Hematopoietic multipotent progenitor cell treated with erythropoietin and hydrocortisone succinate and interleukin-3 and kit ligand, for 17 days (in vitro differentiated cells): ENCODE measurements at places on chromosomes 2 and 18.

GRCh38 chr2:120539937-120540718 lies 194.2 kb downstream of the INHBB start:
- DNase-seq, result no peak

DNA sequence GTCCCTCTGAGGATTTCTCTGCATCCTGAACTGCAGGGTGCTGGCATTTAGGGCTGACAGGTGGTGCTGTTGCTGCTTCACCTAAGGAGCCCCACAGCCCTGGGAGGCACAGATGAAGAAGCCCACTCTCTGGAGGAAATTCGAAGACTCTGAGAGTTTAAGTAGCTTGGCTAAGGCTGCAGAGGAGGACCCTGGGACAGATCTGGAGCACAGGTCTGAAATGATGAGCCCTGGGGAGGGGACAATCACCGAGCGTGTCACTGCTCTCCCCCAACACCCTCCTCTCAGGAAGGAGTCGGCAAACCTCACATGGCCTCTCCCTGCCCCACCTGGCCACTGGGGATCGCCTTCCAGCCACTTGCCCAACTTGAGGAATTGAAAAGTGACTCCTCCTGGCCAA lies 18.6 kb downstream of the CYP27C1 start:
- no peak for DNase-seq

- DNase-seq, result no peak
These were observed 188.0 kb upstream of the PKDCC start for GRCh38 chr2:41859615-41860514.

- no peak for DNase-seq
These were observed 777 bp upstream of the RAB17 start for GRCh38 chr2:237591141-237591881.

GRCh38 chr2:179985163-179985820 lies 21.8 kb downstream of the CWC22 start:
- no peak for DNase-seq

DNA sequence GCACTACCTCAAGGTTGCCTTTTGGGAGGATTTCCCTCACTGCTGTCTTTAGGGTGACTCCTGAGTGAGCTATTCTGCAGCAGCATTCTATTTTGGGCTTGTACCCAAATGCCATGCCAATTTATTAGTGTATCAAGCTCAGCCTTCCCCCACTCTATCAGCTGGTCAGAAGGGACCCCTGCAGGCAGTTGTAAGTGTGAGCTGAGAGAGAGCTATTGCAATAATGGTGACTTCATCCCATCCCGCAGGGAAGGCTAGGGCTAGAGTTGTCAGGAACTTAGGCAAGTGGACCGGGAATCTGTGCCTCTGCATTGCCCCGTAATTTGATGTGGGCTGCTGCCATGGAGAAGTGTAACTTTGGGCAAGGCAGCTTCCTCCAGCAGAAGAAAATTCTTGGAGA lies 1.8 kb upstream of the CRYGB start:
- no peak for DNase-seq

GRCh38 chr2:47890711-47891368 lies 15.5 kb downstream of the FBXO11 start:
- DNase-seq, result no peak

GRCh38 chr18:12543697-12544096 lies 114.2 kb downstream of the SPIRE1 start:
- DNase-seq, result no peak

DNA sequence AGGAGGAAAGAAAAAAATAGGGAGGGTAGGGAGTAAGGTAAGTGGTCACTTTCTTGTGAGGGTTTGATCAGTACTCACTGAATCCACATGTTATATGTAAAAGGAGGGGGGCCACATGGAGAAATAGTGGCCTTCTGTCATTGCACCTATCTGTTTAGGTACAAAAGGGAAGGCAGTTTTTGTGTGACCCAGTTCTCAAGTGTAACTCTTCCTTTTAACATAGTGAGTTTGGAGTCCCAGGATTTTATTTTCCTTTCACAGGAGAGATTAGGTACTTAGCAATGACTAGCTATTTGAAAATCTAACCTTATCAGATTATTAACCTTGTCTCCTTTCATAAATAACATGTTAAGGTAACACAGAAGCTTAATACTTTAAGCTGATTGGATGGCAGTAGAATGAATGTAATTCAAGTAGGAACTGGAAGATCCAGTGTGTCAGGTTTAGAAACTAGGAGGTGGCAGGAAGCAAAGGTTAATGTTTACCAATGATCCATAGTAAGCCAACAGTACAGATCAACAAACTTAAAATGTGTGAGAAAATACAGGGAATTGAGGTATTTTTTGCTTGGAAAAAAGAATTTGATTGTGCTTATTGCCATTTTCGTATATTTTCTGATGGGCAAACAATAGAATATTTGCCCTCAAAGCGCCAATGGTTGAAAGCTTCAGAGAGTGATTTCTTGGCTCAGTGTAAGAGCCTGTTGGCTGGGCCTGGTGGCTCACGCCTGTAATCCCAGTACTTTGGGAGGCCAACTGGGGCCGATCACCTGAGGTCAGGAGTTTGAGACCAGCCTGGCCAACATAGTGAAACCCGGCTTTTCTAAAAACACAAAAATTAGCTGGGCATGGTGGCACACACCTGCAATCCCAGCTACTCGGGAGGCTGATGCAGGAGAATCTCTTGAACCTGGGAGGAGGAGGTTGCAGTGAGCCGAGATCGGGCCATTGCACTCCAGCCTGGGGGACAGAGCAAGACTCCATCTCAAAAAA lies 11.3 kb downstream of the HNMT start:
- DNase-seq, result no peak

DNA sequence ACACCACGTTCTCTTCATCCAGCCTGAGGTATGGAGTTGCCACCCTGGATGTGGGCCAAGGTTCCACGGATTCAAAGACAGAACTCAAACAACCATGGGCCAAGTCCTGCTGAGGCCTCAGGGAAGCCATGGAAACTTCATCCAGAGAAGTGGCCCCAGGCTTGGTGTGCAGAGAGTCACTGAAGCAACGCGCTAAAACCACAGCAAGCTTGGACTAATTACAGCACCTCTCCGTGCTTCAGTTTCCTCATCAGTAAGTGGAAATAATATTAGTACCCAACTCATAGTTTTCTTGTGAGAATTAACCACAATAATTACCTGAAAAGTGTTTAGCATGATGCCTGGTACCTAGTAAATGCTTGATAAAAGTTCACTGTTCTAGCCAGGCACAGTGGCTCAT lies 19.2 kb upstream of the AP1S3 start:
- no peak for DNase-seq

GRCh38 chr2:84022810-84023431 lies 436.2 kb downstream of the SUCLG1 start:
- peak; percentile 8 for DNase-seq

DNA sequence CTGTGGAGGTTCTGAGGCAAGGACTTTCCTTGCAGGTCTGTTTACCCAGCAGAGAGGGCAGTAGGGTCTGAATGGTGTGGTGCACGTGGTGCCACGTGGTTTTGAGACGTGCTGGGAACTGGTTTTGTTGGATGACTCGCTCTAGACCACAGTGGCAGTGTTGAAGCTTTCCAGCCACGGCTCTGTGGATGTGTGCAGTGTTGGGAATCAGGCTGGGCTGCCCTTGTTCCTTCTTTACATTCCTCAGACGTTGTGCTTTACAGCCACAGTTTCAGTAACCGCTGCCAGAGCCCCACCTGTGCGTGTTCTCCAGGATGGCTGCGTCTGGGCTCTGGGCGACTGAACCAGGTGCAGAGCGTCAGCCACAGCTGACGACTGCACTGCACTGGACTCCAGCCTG lies 8.2 kb downstream of the CTDP1 start:
- no peak for DNase-seq

DNA sequence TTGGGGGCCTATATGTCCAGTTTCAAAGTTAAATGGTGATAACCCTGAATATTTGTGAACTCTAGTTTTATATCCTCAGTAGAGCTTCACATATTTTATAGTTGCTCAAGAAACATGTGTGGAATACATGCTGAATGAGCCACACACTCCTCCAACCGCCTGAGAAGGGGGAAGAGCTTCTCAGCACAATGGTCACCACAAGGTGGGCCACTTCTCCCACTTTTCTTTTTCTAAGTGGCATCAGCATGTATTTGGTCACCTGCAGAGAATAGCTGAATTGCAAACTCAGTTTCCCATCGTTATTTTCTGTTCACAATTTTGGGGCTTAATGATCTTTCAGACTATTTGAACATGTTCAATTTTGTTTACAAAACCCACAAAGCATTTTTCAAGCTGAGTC lies 340.5 kb downstream of the PARD3B start:
- no peak for DNase-seq

DNA sequence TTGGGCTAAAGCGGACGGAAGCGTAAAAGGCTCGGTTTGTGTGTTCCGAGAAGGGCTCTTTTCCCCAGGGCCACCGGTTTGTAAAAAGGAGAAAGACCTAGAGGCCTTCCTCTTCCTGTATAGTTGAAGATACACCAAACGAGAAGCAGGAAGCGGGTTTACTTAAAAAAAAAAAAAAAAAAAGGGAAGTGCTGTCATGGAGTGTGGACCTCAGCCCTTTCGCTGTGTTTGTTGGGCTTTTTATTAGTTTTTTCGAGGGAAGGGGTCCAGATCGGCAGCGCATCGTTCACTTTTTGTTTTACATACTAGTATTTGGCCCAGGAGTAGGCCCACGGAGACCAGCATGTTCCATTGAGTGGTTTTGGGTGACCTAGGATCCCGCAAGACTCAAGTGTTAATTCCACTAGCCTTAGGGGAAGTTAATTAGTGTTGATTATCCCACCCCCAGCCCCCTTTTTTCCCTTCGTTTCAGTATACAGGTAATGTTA lies 676 bp downstream of the ACTR2 start:
- no peak for DNase-seq

- no peak for DNase-seq
These were observed 1.8 kb upstream of the KCNE4 start for GRCh38 chr2:223050188-223050587.

DNA sequence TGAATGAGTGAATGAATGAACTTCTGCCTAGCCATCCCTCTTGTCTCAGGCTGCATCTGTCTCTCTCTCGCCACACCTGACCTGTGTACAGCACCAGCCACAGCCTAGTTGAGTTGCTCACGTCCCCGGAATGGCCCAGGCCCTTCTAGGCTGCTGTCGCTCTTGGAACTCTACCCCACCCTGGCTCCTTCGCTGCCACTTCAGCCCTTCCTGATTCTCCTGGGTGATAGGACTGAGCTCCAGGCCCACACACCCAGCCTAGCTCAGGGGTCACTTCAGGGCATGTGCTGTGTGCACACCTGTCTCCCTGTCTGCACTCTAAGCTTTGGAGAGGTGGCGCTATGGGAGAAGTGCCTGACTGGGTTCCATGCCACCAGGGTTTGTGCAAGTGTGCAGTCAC lies 236.6 kb downstream of the GLI2 start:
- DNase-seq, result no peak
